Fibroblast of the conjunctiva (primary cell): ENCODE measurements at places on chromosomes 7 and 10.

DNA sequence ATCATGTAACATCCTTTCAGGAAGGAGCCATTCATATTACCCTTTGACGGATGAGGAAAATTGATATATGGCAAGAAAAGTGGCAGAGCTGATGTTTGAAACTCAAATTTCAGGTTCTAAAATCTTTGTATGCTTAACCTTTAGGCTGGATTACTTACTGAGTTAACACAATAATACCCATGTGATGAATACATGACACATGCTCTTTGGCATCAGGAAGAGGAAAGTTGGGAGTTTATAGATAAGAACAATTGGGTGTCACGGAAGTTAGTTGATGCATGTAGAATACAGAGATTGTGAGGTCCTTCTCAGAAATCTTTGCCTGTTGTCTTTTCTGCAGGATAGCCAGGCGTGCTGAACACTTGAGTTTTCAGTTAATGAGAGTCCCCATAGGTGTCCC is 572.1 kb upstream of the POM121L12 start:
- DNase-seq = no peak

DNA sequence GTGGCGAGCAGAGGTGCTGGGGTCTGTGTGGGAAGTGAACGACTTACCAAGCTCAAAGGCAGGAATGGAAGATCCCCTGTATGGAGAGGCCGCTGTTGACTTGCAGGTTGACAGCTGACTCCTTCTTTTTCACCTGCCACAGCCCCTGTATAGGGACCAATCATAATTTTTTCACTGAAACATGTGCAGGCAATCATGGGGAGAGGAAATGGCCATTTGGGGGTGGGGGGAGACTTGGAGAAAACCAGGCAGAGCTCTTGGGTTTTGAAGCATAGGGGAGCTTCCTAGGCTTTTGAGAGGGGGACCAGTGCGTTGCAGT is 101.4 kb downstream of the WDR37 start:
- DNase-seq = no peak

- DNase-seq = no peak
Observed at GRCh38 chr10:7263616-7264015, 147.2 kb downstream of the SFMBT2 start.

DNA sequence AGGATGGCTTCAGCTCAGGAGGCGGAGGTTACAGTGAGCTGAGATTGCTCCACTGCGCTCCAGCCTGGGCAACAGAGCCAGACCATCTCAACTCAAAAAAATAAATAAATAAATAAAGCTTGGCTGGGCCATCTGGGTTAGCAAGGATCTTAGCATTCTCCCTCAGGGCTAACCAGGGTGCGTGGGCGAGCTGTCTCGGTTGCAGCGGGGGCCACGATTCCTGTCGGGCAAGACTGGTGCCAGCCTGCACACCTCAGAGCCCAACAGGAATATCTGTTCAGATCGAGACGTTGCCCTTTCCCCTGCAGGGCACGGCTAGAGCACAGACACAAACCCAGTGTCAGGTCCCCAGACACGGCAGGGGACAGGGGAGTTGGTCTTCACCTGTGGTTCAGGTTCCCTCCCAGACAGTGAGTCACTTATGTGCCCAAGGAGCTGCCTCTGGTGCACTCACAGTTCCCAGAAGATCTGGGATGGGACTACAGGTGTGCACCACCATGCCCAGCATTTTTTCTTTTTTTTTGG is 75.5 kb upstream of the GTF2I start:
- DNase-seq = no peak

GRCh38 chr7:79293655-79294142 is 159.8 kb downstream of the MAGI2 start:
- DNase-seq = peak; percentile 49

- no peak for DNase-seq
Observed at GRCh38 chr7:108290459-108291151, 160.4 kb upstream of the LAMB4 start.

DNA sequence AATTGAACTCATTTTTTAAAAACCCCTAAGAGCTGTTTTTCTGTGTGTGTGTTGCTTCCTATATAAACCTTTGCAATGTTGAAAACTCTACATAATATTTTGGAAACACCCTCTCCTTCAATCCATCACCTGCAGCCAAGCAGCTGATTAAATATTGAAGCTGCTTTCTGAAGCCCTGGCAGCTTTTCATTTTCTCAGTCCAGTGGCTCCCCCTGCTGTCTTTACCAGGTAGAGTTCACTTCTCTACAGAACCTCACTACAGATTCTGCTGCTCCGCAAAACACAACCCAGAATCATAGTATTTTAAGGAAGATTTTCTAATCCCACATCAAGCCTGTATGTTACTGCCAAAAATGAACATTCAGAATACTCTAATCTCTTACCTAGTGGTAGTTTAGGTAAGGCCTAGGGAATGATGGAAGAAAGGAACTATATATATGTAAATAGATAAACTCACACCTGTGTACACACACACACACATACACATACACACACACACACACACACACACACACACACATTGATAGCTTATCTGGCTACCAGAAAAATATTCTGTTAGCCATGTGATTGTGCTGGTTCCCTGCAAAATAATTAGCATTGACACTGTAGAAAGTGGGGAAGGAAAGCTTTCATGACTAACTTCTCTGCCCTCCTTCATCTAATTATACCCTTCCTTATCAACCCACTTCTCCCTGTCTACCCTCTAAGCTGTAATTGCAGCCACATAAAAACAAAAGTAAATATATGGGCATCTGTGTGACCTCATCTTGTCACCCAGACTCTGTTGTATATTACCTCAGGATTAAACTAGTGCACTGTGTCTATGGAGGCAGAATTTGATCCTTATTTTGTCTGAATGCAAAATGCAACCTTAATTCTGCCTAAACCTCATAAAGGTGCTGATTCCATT is 229.5 kb upstream of the FZD1 start:
- peak; percentile 55 for DNase-seq

- no peak for DNase-seq
Observed at GRCh38 chr10:105714728-105715127, 1073.6 kb downstream of the SORCS3 start.

- no peak for DNase-seq
Observed at GRCh38 chr10:23467012-23467411, 28.1 kb downstream of the OTUD1 start.

DNA sequence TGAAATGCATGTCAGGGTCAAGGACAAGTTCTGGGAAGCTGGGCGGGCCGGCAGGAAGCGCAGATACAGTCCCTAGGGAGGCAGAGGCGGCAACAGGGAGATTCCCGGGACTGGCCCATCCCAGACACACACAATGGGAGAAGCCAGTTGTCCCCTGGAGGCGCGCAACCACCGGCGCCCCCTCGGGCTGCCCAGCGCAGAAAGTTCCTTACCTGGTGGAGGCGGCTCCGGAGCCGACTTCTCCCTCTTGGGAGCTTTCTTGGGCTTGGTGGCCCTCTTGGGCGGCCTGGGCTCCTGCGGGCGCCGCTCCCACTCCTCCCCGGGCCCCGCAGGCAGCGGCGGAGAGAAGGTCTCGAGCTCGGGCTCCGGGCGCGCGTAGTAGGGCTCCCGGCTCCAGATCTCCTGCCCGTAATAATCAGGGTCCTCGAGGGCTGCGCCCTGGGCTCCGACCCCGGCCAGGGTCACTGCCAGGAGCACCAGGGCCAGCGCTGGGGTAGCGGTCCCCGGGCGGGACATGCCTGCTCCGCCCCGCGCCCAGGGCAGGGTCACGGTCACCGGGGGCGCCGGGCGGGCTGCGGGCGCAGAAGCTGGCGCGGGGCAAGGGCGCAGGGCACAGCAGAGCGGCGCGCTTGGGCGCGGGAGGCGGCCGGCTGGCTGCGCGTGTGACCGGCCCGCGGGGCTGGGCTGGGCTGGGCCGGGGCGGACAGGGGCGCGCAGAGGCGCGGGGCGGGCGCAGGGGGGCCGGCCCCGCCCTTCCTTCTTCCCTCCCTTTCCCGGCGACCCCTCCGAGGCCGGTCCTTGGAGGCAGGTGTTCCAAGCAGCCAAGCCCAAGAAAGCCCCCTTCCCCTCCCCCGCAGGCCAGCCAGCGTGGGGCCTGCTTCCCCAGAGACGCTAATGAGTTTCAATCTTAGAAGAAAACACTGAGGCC is at the start of gene CPXM2:
Gene CPXM2 (minus strand): TSS at position 664 of the 928 bp plus-strand sequence. CDS start 148 bp downstream, at position 516.
- no peak for DNase-seq

- DNase-seq = no peak
Observed at GRCh38 chr7:110983822-110984456, 107.0 kb upstream of the LRRN3 start.
